ENCODE measurements at places on chromosomes 7 and 10.

DNA sequence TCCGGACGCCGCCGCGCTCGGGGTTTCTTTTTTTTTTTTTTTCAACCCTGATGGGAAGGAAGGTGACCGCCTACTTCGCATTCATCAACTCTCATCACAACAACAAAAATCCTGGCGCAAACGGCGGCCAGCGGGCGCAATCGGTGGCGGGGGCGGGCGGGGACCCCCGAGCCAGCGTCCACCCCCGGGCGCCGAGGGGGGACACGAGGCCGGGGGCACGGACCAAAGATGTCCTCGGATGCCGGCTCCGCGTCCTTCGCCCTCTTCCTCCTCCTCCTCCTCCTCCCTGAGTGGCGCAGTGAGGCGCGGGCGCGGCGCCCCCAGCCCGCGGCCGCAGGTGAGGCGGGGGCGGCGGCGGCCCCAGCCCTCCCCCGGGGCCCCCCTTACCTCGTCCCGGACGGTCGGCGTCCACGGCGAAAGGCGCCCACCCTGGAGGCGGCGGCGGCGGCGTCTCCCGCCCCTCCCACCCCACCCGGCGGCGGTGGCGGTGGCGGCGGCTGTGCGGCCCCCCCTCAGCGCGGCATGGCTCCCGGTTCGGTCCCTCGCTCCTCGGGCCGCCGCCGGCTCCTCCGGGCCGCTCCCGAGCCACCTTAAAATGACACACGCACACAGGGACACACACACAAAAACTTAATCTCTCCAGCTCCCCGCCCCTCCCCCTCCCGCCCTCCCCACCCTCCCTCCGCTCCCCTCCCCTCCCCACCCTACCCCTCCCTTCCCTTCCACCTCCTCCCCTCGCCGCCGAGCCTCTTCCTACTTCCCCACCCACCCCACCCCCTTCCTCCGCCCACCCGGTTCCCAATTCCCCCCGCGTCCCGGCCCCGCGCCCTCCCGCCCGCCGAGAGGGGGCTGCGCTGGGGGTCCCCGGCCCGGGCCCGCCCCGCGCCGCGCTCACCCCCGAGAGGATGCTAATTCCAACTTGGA, at the start of gene CTBP2:
TSS of gene CTBP2 (minus strand) at position 632 of the 924 bp plus-strand sequence.
- peak; percentile 50 for DNase-seq

DNA sequence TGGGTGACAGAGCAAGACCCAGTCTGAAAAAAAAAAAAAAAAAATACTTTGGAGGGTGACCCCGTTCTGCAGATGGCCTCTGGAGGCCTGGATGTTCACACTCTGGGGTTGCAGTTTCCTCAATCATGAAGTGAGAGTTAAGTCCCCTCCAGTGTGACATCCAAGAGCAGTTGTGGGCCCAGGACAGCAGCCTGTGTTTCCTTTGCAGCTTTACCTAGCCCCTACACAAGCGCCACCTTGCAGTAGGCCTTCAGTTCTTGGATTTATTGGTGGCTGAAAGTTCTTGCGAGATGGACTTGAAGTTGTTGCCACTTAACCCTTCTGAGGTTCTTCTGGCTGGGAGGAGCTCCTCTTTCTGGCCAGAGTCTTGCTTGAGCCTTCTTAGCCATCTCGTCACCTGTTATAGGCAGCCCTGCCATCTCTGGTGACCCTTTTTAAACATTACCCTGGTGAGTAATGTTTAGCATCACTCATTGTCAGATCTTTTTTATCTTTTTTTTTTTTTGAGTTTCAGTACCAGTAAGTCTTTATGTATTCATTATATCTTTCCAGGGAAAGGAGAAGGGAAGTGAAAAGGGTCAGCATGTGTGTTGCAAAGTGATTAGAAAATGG, 3.4 kb upstream of the ACTR3C start:
- no peak for DNase-seq

GRCh38 chr7:78924581-78924980, 528.9 kb downstream of the MAGI2 start:
- no peak for DNase-seq

DNA sequence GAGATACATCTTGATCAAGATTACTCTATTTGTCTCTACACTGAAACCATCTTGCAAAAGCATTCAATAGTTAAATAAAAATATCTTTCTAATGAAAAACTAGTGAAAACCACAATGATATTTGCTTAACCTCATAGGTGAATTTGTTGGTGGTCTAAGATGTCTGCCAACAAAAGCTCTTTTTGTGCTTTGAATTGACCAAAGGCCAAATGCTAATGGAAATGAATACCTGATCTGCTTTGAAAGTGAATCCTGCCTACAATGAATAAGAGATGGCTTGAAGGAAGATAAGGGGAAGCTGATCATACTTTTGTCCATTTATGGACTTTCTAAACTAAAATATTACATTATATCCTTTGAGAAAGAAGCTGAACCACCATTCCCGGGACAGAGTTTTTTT, 228.9 kb upstream of the ETV1 start:
- no peak for DNase-seq

GRCh38 chr10:127402596-127403409, 146.3 kb upstream of the NPS start:
- no peak for DNase-seq

DNA sequence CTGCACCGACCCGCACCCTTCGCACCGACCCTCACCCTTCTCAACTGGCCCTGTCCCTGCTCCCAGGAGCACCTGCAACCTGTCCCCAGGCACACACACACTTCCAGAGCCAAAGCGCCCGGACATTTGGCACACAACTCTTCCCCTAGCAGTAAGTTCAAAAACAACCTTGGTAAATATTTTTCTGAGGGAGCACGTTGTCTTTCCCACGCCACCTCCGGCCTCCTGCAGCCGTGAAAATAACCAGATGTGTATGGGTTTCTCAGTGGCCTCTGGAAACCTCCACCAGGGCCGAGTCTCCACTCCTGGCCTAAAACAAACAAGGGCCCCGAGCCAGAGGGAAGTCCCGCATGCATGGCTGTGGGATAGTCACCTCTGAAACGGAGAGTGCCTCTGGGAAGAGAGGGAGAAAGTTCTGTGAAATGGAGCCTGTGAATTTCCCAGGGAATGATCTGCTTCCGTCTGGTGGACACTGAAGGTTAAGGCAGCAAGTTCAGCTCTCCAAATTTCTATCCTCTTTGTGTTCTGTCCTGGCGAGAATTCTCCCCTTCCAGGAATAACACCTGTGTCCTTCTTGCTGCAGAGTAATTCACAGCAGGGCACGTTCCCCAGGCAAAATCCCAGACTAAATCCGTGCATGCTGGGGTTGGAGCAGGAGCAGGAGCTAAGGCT, 15.8 kb downstream of the PODXL start:
- DNase-seq, result no peak

DNA sequence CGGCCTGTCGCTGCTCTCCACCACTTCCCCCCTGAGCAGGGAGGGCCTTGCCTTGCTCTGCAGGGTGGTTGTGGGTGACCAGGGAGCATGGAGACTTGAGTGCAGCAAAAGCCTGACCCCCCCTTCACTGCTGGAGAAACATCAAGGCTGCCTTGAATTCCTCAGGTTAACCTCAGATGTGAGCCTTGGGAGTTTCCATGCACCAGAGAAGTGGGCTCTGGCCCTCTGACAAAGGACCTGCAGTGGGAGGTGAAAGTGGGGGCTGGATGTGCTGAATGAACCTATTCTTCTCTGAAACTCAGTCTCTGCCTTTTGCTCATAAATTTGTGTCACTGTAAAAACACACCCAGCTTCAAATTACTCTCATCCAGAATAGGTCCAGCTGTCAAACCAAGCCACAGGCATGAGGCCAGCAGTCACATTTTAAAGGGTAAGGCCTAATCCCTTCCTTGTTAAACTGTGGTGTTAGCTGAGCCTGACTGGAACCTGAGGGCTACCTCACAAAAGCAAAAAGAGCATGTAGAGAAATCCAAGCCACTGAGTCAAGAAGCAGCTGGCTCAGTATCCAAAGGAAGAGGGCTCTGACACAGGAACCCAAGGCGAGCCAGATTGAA, 356.8 kb downstream of the CCSER2 start:
- DNase-seq, result no peak

GRCh38 chr7:115297656-115298055, 375.8 kb downstream of the MDFIC start:
- no peak for DNase-seq

DNA sequence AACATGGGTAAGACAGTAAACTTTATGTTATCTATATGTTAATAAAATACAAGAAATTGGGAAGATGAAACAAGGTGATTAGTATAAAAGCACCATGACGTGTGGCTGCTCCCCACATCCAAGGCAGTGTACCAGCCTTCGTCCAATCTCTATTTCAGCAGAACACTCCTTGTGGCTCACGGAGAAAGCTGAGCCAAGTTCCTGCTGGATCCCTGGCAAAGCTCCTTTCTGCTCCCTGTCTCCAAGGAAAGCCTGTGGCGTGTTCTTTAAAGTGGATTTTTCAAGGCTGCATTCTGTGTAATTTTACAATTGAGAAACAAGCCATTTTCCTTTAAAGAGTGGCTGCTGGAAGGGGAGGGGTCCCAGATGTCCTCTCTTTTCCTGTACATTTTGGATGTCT, 467.3 kb downstream of the PTPRN2 start:
- DNase-seq, result no peak

DNA sequence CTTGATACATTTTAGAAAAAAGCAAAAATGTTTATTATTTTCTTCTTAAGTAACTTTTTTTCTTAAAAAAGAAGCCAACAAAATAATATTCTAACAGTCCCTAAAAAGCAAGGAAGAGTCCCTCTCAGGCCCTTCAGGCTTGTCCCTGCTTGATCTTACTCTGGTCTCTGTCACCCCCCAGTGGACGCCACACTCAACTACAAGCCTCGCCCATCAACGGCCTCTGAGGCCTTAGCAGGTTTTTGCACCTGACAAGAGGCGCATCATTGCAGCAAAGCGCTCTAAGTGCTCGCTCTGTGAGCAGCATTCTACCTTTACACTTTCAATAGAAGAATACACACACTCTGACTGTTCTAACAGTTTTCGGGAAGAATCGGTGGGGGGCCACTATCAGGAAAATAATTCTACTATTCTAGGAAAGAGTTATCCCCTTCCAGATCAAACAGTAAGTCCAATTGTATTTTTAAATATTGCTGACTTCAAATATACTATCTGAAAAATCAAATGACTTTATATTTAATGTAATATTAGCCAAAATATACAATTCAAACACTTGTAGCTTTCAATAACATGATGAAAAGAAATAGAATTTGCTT, 139.2 kb downstream of the USP6NL start:
- no peak for DNase-seq

DNA sequence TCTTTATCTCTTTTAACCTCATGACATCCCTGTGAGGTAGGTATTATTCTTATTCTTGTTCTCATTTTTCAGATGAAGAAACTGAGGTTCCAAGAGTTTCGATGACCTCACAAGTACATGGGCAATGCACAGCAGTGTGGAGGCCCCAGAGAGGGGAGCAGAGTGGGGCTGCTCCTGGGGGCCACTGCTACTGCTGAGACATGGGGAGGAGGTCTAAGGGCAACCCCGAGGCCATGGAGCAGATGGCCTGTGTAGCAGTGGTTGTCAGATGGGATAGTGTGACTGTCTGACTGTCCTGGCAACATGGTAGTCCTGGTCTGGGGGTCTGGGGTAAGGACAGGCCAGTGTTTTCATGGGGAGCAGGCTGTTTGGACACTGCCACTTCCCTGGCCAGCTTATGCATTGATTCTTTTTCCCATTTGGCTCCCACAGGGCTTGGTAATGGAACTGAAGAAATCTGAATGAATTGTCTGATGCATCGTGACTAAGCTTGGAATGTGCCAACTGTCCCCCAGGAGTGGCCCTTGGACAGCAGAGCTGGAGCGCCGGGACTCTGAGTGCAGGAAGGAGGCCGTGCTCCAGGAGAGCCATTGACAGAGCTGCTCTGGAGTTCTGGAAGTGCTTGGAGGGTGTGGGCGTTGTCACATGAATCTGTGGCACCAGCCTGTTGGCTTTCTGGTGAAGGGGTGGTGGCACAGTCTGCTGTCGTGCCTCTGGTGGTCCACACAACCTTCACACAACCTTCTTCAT, 40.9 kb downstream of the ADRA2A start:
- DNase-seq, result no peak

DNA sequence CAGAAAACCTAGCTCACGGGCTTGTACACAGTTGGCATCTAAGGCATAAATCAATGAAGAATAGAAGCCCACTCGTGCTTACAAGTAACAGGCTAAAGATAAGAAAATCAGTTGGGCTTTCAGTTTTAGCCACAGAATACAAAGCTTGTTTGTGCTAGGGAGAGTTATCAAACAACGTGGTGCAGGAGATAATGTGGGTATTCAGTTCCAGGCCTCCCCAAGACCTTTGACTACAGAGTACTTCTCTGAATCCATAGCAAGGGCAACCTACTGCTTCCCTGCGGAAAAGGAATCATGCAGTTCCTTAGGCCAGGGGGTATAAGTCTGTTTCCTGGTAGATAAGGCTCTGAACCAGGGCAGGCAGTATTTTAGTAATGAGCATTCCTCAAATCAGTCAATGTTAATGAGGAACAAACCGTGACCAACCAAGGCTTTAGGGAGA, 219.5 kb upstream of the CSTF2T start:
- no peak for DNase-seq

DNA sequence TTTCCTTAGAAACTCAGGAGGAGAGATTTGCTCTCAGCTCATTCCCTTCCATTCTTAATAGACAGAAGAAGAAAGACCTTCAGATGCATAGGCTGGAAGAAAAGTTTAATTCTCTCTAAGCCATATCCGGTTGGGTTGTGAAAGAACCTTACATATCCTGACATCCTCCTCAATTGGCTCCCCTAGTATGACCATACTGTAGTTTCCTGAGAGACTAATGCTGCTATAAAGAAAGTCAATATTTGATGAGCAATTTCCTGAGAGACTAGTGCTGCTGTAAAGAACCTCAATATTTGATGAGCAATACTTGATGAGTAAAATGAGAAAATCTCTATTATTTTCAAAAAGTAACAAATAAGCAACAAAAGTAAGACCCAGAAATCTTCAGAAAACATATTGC, 888.5 kb upstream of the SORCS1 start:
- DNase-seq, result no peak

- no peak for DNase-seq
These were observed 229.3 kb downstream of the DGKB start for GRCh38 chr7:14673202-14673601.

DNA sequence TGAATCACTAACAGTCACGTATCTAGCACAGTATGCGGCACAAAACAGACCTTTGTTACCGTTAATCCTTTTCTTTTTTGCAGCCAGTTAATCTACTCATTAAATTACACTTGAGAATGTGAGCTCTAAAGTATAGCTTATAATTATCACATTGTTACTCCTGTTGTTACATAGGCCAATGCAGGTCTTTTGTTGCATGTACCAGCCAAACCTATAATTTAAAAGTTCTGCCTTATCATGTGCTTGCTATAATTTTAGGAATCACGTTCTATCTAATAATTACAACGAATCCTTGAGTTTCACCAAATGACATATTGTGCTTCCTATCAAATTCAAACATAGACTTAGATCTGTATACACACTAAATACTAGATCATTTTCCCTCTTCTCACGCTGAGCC, 245.1 kb downstream of the DGKI start:
- DNase-seq, result no peak

All from NCI-H510A (cell line).